Stimulated activated CD8-positive, alpha-beta memory T cell treated with anti-CD3 and anti-CD28 coated beads, Interleukin-2, amount 100 ng/mL, for 48 hours (primary cell): ENCODE measurements at places on chromosomes 6 and 20.
A peak's percentile ranks its signal among the peaks of the same experiment; 100 is the strongest.

DNA sequence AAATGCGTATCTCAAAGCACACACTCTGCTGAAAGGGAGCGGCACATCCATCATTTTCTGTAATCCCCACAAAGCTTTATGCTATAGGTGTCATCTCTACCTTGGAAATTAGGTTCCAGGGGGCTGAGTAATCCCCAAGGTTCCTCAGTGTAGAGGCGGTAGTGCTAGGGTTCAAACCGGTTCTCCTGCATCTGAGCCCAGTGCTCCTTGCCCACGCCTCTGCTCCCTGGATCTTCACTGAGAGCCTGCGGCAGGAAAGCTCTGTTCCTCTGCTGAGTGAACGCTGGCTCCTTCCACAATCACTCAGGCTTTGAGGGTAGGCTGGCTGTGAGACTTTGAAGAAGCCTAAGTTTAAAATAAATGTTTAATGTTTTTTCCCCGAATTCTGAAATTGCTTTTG lies 24.9 kb downstream of the SLC22A23 start:
- no peak for DNase-seq

DNA sequence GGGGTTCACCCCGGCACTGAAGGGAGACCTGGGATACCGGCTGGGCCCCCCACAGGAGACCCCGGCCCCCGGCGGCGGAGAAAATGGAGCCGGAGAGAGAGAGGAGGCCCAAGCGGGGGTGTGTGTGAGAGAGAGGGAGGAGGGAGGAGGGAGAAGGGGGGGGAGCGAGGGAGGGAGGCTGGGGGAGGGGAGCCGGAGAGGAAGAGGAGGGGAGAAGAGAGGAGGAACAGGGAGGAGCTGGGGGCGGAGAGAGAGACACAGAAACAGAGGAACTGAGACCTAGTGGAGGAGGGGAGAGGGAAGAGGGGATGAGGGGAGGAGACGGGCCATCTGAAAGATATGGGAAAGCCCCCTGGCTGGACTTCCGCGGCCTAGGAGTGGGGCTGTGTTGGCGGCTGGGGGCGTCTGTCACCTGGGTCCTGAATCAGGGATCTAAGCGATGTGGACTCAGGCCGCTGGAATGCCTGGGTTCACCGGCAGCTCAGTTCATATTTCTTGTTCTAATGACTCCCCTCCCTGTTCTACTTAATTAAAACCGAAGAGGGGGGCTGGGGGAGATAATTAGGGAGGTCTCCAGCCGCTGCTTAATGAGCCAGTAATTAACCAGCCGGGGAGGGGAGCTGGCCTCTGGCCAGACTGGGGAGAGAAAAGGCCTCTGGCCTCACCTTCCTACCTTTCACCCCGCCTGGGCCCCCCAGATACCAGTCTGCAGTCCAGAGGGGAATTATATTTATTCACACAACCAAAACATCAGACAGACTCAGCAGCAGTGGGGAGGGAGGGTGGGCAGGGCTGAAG lies at the start of gene PBX2:
Gene PBX2, minus strand, starts transcription at position 149 of the 798 bp plus-strand sequence. CDS start 287 bp downstream, outside the sequence.
- DNase-seq = peak; percentile 78

DNA sequence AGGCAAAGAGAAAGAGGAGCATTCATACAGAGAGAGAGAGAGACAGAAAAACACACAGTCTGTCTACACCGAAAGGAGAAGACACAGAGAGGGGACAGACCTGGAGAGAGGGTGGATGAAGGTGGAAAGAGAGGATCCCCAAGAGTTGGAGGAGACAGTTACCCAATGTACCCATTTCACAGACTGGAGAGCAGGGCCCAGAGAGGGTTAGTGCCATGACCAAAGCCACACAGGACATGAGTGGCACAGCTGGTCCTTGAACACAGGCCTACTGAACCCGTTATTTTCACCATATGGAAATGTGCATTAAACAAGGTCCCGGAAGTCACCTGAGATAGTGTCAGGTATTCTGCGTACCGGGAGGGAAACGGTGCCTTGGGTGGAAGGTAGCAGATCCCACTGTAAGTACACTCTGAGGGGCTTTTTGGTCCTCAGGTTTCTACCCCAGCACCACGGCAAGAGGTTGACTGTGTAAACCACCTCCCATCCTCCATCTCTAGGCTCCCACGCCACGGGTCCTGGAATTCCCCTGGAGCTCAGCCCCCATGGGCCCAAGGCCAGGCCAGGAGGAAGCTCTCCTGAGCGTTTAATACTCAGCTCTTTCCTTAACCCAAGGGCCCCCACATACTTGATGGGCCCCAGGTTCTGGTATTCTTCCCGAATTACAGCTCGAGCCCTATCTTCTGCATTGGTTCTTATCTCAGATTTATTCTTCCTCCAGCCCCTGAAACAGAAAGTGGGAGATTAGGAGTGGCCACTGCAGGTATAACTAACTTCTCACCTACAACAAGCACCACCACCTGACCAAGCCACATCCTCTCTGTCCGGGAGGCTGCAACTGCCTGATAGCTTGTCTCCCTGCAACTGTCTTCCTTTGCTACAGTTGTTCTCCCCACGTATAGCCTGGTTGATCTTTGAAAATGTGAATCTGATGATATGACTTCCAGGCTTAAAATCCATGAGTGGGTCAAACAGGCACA lies 38.4 kb upstream of the OCSTAMP start:
- DNase-seq = no peak

DNA sequence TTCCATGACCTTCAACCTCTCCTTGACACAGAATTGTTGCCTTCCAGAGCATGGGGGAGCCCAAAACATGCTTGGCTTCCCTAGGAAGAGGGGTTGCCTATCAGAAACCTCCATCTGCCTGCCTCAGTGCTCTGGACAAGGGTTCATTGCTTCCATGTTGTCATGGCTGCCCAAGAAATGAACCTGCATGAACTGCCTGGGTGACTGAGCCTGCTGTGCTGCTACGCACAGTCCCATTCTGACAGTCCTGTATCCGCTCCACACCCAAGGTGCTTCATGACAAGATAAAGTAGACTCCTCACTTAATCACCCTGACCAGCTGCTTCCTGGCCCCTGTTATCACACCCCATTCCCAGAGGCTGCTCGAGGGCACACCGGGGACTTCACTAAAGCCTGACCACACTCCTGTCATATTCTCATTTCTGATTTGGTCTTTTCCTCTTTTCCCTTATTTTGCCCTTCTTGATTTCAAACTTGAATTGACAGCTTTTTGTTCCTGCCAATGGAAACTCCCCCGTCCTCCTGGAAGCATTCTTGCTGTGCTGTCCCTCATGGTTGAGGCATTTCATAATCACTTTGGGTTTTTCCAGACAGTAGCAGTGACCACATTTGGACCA lies 31.9 kb downstream of the GMPR start:
- no peak for DNase-seq

- no peak for DNase-seq
Observed at GRCh38 chr6:122422003-122422402, 22.6 kb downstream of the HSF2 start.

GRCh38 chr6:53692172-53692571 lies 26.6 kb upstream of the KLHL31 start:
- no peak for DNase-seq

- no peak for DNase-seq
Observed at GRCh38 chr20:24779131-24779530, 169.9 kb upstream of the CST7 start.

- no peak for DNase-seq
Observed at GRCh38 chr20:2365091-2365490, 15.6 kb upstream of the TGM6 start.

DNA sequence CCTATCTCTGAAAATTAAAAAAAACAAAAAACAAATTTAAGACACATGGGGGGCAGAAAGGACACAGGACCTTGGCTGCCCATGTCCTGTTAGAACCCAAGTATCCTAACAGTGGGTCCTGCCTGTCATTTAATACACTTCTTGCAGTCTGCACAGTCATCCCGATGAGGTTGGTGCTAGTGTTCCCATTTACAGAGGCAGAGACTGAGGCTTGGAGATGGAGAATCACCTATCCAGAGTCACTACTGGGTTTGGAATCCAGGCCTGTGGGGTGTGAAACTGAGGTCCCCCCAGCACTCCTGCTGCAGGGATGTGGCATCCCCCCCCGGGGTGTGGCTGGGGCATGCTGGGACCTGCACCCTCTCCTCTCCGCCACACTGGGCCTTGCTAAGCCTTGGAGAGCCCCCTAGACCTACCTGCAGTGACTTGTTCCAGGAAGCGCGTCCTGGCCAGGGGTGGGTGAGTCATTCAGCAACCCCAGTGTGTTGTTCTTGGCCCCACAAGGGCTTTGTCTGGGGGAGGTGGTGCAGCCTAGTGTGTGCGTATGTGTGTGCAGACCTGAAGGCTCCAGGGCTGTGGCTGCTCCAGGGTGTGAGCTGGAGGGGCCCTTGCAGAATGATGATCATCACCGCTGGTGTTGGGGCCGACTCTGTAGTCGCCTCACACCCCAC lies 49.7 kb downstream of the BCAS4 start:
- peak; percentile 63 for DNase-seq

- DNase-seq = no peak
Observed at GRCh38 chr20:46232539-46232938, 75.8 kb downstream of the CDH22 start.

DNA sequence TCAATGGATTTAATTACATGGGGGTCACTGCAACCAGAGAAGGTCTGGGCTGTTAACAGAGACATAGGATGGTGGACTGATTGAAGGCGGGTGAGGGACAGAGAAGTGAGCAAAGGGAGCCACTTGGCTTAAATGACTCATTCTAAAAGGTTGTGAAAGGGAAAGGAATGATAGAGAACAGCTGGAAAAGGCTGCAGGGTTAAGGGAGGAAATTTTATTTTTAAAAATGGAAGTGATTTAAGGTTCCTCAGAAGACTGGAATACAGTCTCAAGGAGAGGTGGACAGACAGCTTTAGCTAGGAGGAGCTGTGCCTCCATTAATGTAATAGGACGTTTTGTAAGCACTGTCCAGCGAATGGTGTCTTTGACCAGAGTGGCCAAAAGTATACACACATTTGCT lies 46.7 kb downstream of the RGS17 start:
- no peak for DNase-seq

DNA sequence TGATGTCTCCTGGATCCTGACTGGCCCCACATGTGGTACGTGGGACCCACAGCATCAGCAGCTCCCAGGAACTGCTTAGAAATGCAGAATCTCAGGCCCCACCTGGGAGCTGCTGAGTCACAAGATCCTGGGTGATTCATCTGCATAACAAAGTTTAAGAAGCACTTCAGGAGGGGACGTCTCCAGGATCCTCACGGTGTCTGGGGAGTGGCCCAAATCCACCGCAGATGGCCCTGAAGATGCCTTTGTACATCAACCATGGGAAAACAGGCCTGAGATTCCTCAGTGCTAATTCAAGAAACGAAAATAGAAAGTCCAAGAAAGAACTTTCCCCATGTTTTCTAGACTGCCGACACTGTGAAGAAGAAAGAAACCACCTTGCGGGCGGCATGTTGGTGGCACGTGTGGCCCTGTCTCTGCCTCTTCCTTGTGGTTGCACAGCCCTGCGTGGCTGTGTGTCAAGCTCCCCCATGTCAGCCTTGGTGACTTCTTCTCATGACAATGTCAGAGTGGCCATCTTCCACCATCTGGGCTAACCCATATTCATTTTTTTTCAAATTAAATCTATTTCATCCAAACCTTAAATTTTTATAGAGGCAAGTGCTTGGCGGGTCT lies 26.1 kb downstream of the RRBP1 start:
- DNase-seq = no peak

GRCh38 chr6:73630401-73630800 lies 23.4 kb downstream of the SLC17A5 start:
- DNase-seq = no peak

GRCh38 chr20:25504366-25505135 lies 80.8 kb downstream of the NINL start:
- no peak for DNase-seq

DNA sequence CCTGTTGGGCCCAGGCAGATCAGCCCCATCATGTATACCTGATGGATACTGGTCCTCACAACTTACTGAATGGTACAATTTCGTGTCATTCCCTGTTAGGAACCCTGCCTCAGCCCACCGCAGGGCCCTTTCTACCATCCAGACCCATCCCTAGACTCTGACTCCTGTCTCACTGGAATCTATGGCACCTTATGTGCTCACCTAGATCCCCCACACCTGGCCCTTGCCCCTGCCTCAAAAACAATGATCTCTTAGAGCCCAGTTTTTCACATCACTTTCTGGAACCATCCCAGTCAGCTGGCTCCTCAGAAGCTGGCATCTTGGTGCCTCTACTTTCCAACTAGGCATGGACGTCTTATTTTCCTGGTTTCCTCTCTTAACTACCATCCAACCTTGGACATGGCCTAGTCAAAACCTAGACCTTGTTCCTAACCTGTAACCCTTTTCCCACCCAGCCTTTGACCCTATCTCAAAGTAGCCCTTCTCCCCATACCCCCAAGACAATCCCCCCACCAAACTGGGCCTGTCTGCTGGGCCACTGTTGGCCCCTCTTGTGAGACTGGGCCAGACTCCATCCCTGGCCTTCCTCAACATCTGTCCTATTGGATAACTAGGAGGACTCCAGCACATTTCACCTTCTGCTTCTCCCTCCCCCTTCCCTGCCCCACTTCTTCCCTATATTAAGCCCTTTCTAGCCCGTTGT lies 981 bp downstream of the HM13 start:
- no peak for DNase-seq
